ENCODE measurements at places on chromosomes 6 and 20. TPM values are rescaled to one million over a fixed set of nuclear protein-coding genes. Genes with fewer than 3 reads are reported as not detected.

MPC1 gene
- 24.0 TPM for total RNA-seq

BTNL2 gene
- not detected for total RNA-seq

MAPK14 gene
- total RNA-seq = 58.3 TPM

ZNF311 gene
- 5.0 TPM for total RNA-seq

CALHM6 gene
- total RNA-seq = 10.4 TPM

LINC00237 gene
- not detected for total RNA-seq

IL17F gene
- total RNA-seq = not detected

DNA sequence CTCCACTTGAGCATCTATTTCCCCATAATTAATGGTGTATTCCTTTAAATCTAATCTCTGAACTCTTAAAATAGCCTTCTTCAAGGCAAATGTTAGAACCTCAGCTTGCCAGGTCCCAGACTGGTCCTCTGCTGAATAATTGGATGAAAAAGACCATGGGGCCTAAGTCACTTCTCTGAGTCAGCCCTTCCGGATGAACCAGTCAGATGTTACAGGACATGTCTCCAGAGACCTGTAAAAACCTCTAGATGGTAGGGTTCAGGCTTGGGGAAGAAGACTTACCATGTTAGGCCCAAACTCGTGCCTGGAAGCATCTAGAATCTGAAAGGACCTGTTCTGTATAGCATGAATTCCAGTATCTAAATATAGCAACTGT, 97.3 kb downstream of the CDKAL1 start:
- H3K27me3 ChIP-seq = no peaks in the 10 kb centered on the region
- no peak overlapping the region for H3K27ac ChIP-seq
- no peak overlapping the region for H3K4me3 ChIP-seq

- no peaks in the 10 kb centered on the region for H3K27me3 ChIP-seq
- H3K4me3 ChIP-seq = no peak overlapping the region
- DNase-seq = no peak
- H3K4me1 ChIP-seq = no peaks in the 10 kb centered on the region
- H3K36me3 ChIP-seq = no peaks in the 10 kb centered on the region
- H3K27ac ChIP-seq = no peak overlapping the region
Measured at GRCh38 chr6:147973806-147974205, 368.8 kb upstream of the SASH1 start.

DNA sequence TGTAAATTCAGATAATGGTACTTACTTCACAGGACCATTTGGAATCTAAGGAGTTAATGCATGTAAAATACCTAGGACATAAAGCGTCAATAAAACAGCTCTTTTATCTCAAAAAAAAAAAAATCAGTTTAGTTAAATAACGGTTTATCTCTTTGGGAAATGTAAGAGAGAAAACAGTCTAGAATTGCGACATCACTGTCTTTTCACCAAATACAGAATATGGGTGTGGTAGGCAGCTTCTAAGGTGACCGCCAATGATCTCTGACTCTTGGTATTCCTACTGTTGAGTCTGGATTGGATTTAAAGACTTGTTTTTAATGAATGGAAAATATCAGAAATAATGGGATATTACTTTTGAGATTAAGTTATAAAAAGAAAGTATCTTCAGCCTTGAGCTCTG, 111.5 kb downstream of the EYS start:
- H3K36me3 ChIP-seq = no peaks in the 10 kb centered on the region
- H3K27me3 ChIP-seq = no peaks in the 10 kb centered on the region
- no peak for DNase-seq

DNA sequence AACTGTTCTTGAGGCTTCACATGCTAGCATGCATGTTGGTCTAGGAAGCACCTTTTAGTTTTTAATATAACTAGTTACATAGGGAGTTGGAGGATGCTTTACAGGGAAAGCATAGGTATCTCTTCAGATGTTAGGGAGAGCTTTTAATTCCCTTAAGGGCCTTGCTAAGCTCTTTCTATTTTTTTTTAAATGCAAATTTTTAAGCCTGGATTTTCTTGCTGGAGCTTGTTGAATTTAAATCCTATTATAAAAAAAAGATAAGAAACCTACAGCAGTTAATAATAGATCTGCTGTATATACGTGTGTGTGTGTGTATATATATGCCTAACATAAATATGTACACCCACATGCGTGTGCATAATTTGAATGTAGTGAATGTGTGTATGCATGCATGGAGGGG, 79.0 kb downstream of the FIG4 start:
- no peak overlapping the region for H3K27ac ChIP-seq
- no peaks in the 10 kb centered on the region for H3K4me1 ChIP-seq
- DNase-seq = no peak
- no peaks in the 10 kb centered on the region for H3K27me3 ChIP-seq

DNA sequence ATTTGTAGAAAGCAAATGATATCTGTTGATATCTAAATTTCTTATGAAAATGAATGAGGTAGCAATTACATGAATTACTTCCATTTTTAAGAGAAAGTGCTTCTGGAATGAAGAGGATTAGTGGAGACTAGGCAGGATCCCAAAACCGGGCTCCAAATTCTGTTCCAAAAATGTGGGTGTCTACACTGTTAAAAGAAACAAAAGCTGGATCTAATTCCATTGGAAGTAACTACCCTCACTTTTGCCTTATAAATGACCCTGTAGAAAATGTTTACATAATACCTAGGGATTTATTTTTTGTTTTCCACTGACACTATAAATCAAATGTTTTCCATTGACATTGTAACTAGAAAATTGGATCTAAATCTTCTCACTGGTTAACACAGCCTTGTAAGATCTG, 454.9 kb upstream of the JARID2 start:
- no peak overlapping the region for H3K4me3 ChIP-seq
- DNase-seq = no peak
- H3K36me3 ChIP-seq = no peaks in the 10 kb centered on the region
- H3K4me1 ChIP-seq = no peaks in the 10 kb centered on the region
- H3K27ac ChIP-seq = no peak overlapping the region

DNA sequence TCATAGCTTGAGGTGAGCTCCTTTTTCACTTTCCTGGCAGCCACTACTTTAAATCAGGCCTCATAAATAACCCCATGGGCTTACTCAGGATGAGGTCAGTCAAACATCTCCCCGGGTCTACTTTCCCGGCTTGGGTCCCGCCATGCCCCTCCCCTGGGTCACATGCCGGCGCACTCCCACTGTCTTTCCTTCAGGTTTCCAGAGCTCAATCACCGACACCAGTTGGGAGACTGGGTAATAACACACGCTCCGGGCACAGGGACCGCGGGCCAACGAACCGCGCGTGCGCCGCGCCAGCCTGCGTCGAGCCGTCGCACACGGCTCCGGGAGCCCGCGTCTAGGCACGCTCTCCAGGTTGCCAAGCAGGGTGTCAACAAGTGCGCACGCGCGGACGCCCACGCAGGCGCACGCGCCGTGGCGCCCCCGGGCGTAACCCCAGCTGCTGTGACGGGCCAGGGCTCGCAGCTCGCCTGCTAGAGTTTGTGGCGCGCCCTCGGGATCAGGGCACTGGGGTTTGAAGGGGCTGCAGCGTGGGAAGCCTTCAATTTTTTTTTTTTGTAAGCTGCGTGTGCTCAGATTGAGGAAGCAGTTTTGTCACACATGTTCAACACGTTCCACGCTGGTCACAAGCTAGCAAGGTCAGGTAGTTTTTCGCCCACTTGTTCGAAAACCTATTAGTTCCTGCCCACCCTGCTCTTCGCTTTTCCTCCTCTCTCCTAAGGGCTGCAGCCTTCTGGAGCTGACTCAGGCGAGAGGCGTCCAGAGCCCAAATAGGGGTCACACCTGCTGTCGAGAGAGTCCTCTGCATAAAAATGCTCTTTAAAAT, 31.8 kb downstream of the TFAP2B start:
- no peaks in the 10 kb centered on the region for H3K27me3 ChIP-seq
- H3K36me3 ChIP-seq = no peaks in the 10 kb centered on the region
- H3K4me1 ChIP-seq = no peaks in the 10 kb centered on the region
- H3K4me3 ChIP-seq = peak overlapping the region; percentile 47

DNA sequence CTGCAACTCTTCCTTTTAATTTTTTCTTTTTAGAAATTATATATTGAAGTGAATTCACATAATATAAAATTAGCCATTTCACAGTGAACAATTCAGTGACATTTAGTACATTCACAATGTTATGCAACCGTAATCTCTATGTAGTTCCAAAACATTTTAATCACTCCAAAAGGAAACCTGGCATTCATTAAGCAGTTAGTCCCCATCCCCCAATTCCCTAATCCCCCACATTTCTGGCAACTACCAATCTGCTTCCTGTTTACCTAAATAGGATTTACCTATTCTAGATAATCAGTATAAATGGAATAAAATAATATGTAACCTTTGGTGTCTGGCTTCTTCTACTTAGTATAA, 8.5 kb upstream of the DDX27 start:
- no peak overlapping the region for H3K4me3 ChIP-seq
- H3K4me1 ChIP-seq = no peaks in the 10 kb centered on the region
- H3K36me3 ChIP-seq = no peaks in the 10 kb centered on the region
- H3K27ac ChIP-seq = no peak overlapping the region
- DNase-seq = no peak
- no peaks in the 10 kb centered on the region for H3K27me3 ChIP-seq

GRCh38 chr20:48754292-48754691, 73.5 kb downstream of the PREX1 start:
- H3K4me3 ChIP-seq = no peak overlapping the region
- no peak for DNase-seq
- H3K4me1 ChIP-seq = peaks cover 5% of the 10 kb centered on the region
- no peak overlapping the region for H3K27ac ChIP-seq
- no peaks in the 10 kb centered on the region for H3K27me3 ChIP-seq

DNA sequence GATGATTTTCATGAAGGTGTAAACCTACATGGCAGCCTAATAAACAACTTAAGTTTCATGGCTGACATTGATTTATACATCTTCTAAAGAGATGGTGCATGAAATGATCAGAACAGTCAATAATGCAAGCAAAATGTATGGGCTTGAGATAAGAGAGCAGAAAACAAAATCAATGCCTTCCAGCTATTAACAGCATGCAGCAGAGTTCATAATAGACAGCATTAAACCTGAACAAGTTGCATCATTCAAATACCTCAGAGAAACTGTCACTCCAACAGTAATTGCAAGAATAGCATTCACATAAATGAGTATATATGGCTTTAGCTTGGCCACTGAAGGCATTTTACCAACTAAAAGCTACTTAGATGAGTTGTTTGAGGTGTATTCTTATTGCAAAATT, 319.6 kb upstream of the ARID1B start:
- no peaks in the 10 kb centered on the region for H3K36me3 ChIP-seq
- no peaks in the 10 kb centered on the region for H3K4me1 ChIP-seq
- H3K27me3 ChIP-seq = no peaks in the 10 kb centered on the region
- no peak for DNase-seq
- no peak overlapping the region for H3K4me3 ChIP-seq

DNA sequence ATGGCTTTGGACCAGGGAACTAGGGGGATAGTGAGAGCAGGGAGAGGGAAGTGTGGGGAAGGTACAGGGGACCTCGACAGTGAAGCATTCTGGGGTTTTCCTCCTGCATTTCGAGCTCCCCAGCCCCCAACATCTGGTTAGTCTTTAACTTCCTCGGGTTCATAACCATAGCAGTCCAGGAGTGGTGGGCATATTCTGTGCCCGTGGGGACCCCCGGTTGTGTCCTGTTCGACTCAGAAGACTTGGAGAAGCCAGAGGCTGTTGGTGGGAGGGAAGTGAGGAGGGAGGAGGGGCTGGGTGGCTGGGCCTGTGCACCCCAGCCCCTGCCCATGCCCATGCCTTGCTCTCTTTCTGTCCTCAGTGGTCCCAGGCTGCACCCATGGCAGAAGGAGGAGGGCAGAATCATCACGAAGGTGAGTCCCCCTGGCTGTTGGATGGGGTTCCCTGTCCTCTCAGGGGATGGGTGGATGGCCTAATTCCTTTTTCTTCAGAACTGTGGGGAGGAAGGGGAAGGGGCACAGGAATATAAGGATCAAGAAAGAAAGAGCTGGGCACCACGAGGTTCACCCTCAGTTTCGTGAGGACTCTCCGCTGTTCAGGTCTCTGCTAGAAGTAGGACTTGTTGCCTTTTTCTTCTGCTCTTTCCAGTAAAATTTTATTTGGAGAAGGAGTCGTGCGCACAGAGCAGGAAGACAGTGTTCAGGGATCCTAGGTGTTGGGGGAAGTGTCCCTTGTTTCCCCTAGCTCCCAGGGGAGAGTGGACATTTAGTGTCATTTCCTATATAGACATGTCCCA, 4.2 kb downstream of the VEGFA start:
- no peaks in the 10 kb centered on the region for H3K27me3 ChIP-seq
- peaks cover 29% of the 10 kb centered on the region for H3K4me1 ChIP-seq
- DNase-seq = no peak
- H3K4me3 ChIP-seq = no peak overlapping the region
- no peaks in the 10 kb centered on the region for H3K36me3 ChIP-seq
